ENCODE measurements at places on chromosomes 7 and 10.

DNA sequence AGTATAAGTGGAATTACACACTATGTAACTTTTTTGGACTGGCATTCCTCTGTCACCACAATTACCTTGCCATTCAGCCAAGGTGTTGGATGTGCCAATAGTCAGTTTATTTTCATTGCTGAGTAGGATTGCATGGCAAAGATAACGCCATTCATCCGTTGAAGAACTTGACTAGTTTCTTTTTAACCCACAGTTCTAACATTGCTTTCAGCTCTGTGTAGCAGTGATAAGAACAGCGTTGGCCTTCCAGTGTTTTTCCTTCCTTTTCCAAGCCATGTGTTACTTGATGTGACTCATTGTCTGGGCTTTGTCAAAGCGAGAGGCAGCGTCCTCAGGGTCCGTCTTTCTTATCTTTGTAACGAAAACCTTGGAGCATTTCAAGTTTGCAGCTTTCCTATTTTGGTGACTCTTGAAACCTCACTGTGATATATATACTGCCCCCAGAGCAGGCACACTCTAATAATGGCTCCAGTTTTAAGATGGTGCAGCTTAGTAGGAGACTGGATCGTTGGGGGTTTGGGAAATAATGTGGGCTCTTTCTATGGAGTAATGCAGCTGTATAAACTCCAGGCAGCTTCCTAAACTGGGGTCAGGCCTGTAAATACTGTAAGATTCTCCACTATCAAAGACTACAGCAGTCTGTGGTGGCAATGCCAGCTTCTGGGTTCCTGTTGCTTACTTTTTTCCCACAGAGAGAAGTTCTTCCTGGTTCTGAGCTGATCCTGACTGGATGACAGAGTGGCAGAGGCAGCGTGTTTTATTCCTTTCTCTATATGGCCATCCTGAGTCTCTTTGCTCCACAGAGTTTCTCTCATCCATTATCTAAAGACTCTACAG, 41.7 kb downstream of the AKR1E2 start:
- no peaks in the 10 kb centered on the region for H3K4me1 ChIP-seq
- DNase-seq, result no peak
- no peak overlapping the region for H3K4me3 ChIP-seq

DNA sequence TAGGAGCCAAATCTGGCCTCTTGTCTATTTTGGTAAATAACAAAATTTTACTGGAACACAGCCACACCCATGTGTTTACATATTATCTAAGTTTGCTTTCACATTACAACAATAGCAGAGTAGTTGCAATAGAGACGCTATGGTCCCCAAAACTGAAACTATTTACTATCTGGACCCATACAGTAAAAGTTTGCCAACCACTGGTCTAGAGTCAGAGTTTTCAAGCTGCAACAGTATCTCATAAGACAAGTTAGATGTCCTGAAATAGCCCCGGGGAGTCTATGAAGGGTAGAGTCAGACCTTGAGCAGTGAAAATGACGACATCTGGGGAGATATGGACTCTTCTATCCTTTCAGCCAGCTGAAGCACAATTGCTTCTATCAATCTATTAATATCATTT, 74.2 kb downstream of the CTNNA3 start:
- no peak for DNase-seq
- H3K27ac ChIP-seq, result no peak overlapping the region
- no peaks in the 10 kb centered on the region for H3K36me3 ChIP-seq
- no peaks in the 10 kb centered on the region for H3K27me3 ChIP-seq
- no peak overlapping the region for H3K4me3 ChIP-seq

DNA sequence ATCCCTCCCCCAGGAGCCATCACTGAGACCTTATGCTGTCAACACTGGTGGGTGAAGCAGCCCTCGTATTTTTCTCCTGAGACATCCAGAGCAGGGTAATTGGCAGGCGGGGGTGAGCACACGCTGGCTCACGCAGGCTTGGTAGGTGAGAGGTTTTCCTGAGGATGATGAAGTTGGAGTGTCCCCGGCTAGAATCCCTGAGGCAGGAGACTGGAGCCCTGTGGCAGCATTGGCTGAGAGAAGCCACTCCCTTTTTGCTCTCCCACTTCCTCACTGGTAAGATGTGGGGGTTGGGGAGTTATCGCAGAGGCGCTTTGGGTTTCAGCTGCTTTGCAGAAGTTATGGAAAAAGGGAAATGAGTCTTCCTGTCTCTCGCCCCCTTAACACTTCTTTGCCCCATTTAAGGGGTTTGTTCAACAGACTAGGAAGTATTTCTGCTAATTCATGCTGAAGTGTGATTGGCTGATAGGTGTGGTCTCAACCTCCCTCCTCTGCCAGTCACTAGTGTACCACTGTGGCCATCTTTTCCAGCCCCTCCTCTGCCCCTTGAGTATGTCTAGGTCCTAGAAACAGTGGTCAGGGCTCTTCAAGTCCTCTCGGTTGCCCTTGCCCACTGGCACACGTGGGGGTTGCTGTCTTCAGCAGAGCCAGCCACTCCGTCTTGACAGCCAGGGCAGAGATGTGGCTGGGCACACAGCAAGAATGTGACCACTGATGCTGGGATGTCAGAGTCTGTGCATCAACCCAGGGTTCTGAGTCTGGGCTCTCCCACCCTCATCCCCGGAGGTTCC, 5.7 kb downstream of the ARPC1B start:
- H3K4me1 ChIP-seq, result peaks cover 7% of the 10 kb centered on the region
- no peak overlapping the region for H3K4me3 ChIP-seq
- no peaks in the 10 kb centered on the region for H3K27me3 ChIP-seq
- H3K27ac ChIP-seq, result peak overlapping the region; percentile 50
- no peaks in the 10 kb centered on the region for H3K36me3 ChIP-seq

DNA sequence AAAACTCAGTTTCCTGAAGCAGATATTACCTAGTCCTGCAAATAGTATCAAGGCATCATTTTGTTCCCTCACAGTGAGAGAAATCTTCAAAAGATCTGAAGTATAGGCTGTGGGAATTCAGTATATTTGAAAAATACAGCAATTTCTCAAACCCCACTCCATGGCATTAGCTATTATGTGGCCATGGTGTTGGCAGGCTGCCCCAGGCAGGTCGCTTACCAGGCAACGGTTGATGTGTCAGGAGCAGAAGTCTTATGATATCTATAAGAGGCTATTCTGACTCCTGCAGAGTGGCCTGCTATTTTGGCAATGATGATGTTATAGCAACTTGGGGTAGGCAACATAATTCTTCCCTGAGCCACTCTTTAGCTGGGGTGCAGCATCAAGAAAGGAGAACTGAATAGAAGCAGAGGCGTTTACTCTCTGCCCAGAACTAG, 187.9 kb downstream of the PLXDC2 start:
- H3K27me3 ChIP-seq, result no peaks in the 10 kb centered on the region
- DNase-seq, result no peak
- peaks cover 16% of the 10 kb centered on the region for H3K4me1 ChIP-seq
- H3K27ac ChIP-seq, result no peak overlapping the region

DNA sequence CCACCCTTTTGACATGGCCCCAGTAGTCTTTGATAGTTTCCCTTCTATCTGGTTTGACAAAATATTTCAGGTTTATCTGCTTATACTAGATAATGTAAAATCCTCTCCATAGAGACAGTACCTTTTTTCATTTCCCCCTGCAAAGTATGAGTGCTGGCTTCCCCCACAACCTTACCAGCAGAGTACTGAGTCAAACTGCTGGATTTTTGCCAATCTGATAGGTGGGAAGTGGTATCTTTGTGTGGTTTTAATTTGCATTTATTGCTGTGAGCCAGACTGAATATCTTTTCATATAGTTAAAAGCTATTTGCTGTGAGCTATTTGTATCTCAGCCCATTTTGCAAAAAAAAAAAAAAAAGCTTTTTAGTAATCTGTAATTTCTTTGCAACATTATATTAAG, 32.1 kb upstream of the HECTD2 start:
- H3K4me1 ChIP-seq, result no peaks in the 10 kb centered on the region
- no peaks in the 10 kb centered on the region for H3K27me3 ChIP-seq
- no peaks in the 10 kb centered on the region for H3K36me3 ChIP-seq
- H3K4me3 ChIP-seq, result no peak overlapping the region
- no peak for DNase-seq

DNA sequence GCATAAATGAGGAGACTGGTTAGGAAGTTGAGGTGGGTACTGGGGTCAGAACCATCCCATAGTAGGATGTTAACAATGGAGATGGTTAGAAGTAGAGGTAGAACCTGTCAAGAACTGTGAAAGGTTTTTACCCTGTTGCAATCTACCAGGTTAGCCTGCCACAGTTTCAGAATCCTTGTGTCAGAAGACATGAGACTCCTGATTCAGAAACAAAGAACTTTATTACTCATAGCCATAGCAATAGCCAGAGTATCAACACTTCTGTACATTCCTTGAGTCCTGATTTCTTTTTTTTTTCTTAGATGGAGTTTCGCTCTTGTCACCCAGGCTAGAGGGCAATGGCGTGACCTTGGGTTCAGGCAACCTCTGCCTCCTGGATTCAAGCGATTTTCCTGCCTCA, 200.9 kb downstream of the GRM3 start:
- no peak overlapping the region for H3K4me3 ChIP-seq
- H3K4me1 ChIP-seq, result no peaks in the 10 kb centered on the region
- no peaks in the 10 kb centered on the region for H3K27me3 ChIP-seq
- no peak overlapping the region for H3K27ac ChIP-seq
- DNase-seq, result no peak
- H3K36me3 ChIP-seq, result no peaks in the 10 kb centered on the region

DNA sequence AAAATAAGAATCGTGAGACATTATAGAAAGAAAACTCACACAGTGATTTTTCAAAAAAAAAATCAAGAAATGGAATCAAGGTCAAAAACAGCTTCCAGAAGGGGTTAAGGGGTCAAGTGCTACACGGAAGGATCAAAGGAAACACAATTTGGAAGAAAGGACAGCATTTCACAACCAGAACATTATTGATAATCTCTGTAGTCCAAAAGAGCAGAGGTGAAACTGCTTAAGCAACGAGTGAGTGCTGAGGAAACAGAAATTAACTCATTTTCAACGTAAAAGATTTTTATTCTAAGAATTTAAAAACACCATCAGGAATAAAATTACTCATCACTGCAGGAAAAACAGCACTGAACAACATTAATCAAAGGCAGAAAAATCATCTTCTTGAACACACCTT, 23.5 kb downstream of the MINDY3 start:
- H3K4me3 ChIP-seq, result no peak overlapping the region
- no peaks in the 10 kb centered on the region for H3K36me3 ChIP-seq
- no peaks in the 10 kb centered on the region for H3K4me1 ChIP-seq
- DNase-seq, result no peak

DNA sequence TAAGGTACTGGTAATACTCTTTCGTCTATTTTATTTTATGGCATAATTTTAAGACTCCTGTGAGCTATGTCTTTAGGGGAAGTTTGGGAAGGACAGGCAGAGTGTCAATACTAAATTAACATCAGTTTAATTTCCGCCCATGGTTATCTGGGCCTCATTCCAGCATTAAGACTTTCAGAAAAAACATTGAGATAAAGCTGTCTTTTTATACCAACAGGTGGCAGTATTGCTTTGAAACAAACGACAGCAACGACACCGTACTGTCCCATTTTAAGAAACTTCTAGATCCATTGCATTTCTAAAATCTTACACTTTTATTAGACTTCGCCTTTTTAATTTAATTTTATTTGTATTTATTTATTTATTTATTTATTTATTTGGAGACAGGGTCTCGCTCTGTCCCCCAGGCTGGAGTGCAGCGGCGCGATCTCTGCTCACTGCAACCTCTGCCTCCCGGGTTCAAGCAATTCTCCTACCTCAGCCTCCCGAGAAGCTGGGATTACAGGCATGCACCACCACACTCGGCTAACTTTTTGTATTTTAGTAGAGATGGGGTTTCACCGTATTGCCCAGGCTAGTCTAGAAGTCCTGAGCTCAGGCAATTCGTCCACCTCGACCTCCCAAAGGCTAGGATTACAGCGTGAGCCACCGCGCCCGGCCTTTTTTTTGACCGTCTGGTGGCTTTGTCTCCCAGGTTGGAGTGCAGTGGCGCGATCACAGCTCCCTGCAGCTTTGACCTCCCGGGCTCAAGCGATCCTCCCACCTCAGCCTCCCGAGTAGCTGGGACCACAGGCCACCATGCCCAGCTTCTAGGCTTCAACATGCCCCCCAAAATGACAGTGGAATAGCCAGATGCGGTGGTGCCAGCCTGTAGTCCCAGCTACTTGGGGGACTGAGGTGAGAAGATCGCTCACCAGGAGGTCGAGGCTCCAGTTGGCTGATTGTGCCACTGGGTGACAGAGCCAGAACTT, 78.7 kb upstream of the C1GALT1 start:
- no peaks in the 10 kb centered on the region for H3K4me1 ChIP-seq
- no peak overlapping the region for H3K4me3 ChIP-seq
- H3K27me3 ChIP-seq, result no peaks in the 10 kb centered on the region
- DNase-seq, result no peak

DNA sequence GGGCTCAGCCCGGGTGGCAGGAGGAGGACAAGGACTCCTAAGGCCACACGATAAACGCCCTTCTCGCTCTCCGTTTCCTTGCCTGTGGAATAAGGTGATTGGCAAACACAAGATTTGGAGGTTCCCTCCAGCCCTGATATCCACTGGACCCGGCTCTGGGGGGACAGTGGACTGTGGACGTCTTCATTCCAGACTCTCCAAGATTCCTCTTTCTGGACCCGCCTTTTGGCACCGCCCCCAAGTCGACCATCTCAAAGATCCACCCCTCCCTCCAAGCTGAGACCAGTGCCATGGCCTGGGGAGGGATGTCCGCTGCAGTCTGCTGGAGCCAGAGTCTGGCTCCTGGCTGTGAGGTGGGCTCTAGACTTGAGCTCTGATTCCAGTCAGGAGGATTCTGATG, 23.6 kb downstream of the ZNF783 start:
- H3K4me3 ChIP-seq, result peak overlapping the region; percentile 62
- no peaks in the 10 kb centered on the region for H3K36me3 ChIP-seq
- peak overlapping the region; percentile 8 for H3K27ac ChIP-seq
